ENCODE measurements at places on chromosomes 12 and 14. TPM values are rescaled to one million over a fixed set of nuclear protein-coding genes. Genes with fewer than 3 reads are reported as not detected.

KRT3 gene
- total RNA-seq, result not detected

KRT7 gene
- 11.7 TPM for total RNA-seq

PSMC6 gene
- 79.6 TPM for total RNA-seq

BDKRB2 gene
- 11.4 TPM for total RNA-seq

TTC9 gene
- total RNA-seq, result 0.51 TPM

NINJ2 gene
- total RNA-seq, result 18.5 TPM

PTCSC3 gene
- total RNA-seq, result not detected

PZP gene
- 0.61 TPM for total RNA-seq

ATP5MC2 gene
- total RNA-seq, result 194 TPM

AMN gene
- total RNA-seq, result 1.8 TPM

DNA sequence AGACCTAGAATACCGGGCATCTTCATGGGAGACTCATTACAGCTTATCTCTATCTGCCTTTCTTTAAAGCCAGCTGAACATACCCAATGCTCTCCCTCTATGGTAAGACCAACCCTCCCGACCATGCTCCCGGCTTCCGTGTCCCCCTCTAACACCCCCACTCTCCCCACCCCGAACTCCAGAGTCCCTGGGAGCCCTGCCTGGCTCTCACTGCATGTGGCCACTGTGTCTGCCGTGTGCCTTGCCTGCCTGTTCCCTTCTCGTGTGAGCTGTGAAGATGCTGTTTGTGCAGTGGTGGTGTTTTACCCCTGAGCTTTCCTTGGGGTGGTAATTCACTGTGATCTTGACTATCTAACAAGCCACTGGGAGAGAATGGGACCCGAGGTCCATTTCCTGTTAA lies 146.4 kb upstream of the FKBP4 start:
- peak; percentile 49 for DNase-seq

DNA sequence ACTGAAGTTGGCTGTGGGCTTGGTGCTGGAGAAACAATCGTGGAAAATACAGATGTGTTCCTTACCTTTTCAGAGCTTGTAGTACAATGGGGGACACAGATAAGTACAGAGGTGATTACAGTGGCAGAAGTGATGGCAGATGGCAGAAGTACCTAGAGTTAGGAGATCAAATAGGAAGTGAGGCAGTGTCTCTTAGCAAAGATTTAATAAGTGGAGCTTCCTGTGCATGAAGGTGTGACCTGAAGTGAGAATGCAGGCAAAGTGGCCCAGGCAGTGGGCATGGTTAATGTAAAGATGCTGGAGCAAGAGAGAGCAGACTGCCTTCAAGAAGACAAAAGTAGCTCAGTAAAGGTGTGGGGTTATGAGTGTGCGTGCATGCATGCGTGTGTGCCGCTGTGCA lies 16.0 kb downstream of the LRRK2 start:
- DNase-seq, result no peak

GRCh38 chr14:49853158-49853477 lies 530 bp upstream of the NEMF start:
- DNase-seq, result no peak

GRCh38 chr14:68257969-68258368 lies 438.4 kb downstream of the RAD51B start:
- DNase-seq, result no peak

DNA sequence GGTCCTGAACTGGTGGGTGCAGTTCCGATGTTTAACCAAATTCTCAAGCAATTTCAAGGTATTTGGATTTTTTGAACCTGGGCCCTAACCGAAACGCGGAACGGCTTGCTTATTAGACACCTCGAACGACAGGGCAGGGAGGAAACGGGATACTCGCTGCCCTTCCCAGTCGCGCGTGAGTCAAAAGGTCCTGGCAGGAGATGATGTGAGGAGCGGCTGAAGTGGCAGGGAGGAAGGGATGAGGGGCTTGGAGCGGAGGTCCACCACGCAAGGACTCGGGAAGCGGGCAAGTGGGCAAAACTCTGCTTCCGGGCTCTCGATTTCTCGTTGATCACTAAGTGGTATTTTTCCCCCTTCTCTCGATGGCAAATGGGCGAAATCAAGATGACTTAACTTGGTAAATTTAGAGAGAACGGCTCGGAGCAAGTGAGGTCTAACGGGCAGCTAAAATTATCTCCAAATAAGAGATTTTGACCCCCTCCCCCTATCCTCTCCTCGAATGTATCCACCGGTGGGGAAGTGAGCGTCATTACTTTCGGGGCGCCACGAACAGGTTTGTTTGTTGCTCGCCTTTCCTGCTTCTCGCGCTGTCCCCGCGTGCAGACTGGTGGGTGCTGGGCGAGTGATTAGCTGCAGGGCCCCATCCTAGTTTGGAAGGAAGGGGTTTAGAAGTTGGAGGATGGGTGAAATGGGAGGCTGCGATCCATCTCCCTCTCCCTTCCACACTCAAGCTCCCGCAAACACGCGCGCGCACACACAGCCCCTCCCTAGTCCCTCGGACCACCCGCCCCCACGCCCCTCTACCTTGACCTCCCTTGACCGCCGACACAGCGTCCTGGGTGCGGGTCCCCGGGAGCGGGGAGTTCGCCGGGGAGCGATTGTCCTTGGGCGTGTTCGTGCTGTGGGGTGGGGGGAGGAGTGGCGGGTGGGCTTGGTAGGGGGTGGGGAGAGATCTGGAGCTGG lies 986 bp upstream of the NTF3 start:
- no peak for DNase-seq

DNA sequence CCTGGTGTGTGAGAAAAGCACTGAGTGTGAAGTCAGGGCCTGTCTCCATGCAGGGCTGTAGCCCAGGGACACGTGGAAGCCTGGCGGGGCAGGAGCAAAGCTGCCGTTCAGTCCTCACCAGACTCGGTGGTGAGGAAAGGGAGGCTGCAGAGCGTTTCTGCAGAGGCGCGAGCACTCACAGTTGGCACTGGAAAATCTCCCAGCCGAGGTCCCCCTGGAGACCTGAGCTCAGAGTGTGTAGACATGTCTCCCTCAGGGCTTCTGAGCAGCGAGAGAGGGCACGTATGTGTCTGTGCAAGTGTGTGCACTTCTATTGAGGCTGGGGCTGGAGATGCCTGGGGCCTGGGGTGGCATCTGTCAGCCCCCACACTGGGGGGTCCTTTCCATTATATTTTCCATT lies 11.0 kb upstream of the HHIPL1 start:
- no peak for DNase-seq

- no peak for DNase-seq
These were observed 103.5 kb downstream of the METTL25 start for GRCh38 chr12:82461836-82462235.

GRCh38 chr12:89994911-89995310 lies 286.3 kb upstream of the ATP2B1 start:
- DNase-seq, result no peak

GRCh38 chr14:63941023-63941422 lies 88.2 kb downstream of the SYNE2 start:
- DNase-seq, result no peak
